Upper lobe of left lung (tissue), 6 donors: ENCODE measurements at places on chromosomes 12 and 14.

- peak; percentile 46 for DNase-seq
- H3K27ac ChIP-seq = peak overlapping the region; percentile 85
- peak overlapping the region; percentile 40 for H3K4me3 ChIP-seq
- H3K27me3 ChIP-seq = no peaks in the 10 kb centered on the region
- peaks cover 74% of the 10 kb centered on the region for H3K36me3 ChIP-seq
Observed at GRCh38 chr14:23071244-23071920, 14.1 kb upstream of the CDH24 start.

GRCh38 chr12:76030341-76031080, 1.1 kb downstream of the PHLDA1 start:
- peaks cover 35% of the 10 kb centered on the region for H3K4me1 ChIP-seq
- DNase-seq = peak; percentile 34
- no peaks in the 10 kb centered on the region for H3K36me3 ChIP-seq
- H3K4me3 ChIP-seq = peak overlapping the region; percentile 80
- peak overlapping the region; percentile 97 for H3K27ac ChIP-seq

GRCh38 chr12:18823461-18823860, 85.5 kb downstream of the CAPZA3 start:
- H3K27me3 ChIP-seq = no peaks in the 10 kb centered on the region
- no peak overlapping the region for H3K4me3 ChIP-seq
- no peaks in the 10 kb centered on the region for H3K36me3 ChIP-seq
- no peak overlapping the region for H3K27ac ChIP-seq

DNA sequence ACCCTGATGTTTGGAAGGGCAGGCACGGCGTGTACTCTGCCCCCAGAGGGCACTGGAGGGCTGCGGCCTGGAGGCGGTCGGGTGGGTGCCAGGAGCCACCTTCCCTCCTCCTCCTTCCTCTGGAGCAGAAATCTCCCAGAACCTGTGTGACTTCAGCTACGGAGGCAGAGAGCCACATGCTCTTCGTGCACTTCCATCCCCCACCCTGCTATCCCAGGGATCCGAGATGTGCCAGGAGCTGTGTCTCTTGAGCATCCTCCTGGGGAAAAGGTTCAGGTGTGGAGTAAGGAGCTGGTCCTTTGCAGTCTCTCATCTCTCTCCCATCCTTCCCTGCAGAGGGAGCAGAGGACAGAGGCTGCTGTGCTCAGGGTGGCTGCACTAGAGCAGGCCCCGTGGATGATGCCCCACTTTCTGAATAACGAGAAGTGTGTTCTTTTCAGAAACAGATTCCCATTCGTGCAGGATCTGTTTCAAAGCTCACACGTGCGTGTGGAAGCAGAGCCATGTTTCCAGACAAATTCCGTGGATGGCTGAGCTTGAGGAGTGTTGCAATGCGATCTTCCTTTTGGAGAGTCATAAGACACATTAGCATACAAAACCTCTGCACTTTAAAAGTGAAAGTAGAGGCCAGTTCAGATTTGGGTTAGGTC, 162.9 kb downstream of the ADGRD1 start:
- peaks cover 39% of the 10 kb centered on the region for H3K36me3 ChIP-seq
- H3K27ac ChIP-seq = no peak overlapping the region
- DNase-seq = no peak
- no peak overlapping the region for H3K4me3 ChIP-seq

DNA sequence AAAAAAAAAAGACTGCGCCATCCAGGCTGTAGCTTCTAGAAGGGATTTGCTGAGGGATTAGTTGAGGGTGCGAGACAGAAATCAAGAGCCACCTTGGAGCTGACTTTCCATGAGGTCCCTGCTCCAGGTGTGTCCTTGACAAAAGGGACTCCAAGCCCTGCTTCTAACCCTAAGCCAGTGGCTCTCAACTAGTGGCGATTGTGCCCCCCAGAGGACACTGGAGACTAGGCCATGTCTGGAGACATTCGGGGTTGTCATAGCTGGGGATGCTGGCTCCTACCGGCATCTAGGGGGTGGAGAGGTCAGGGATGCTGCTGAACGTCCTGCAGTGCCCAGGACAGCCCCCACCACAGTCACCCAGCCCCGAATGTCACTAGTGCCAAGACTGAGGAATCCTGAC, 40.6 kb downstream of the SPRING1 start:
- no peak overlapping the region for H3K27ac ChIP-seq
- H3K4me1 ChIP-seq = peaks cover 24% of the 10 kb centered on the region
- no peaks in the 10 kb centered on the region for H3K36me3 ChIP-seq
- no peak for DNase-seq
